ENCODE measurements at places on chromosomes 5 and 9.

- DNase-seq, result peak; percentile 16
These were observed 21.7 kb downstream of the SKIC3 start for GRCh38 chr5:95533106-95533505.

GRCh38 chr5:179901915-179902762 is 5.6 kb downstream of the TBC1D9B start:
- no peak for DNase-seq

- DNase-seq, result no peak
These were observed 11.4 kb downstream of the TTC1 start for GRCh38 chr5:160020266-160020770.

GRCh38 chr5:119273391-119273839 is 82.4 kb upstream of the TNFAIP8 start:
- no peak for DNase-seq

DNA sequence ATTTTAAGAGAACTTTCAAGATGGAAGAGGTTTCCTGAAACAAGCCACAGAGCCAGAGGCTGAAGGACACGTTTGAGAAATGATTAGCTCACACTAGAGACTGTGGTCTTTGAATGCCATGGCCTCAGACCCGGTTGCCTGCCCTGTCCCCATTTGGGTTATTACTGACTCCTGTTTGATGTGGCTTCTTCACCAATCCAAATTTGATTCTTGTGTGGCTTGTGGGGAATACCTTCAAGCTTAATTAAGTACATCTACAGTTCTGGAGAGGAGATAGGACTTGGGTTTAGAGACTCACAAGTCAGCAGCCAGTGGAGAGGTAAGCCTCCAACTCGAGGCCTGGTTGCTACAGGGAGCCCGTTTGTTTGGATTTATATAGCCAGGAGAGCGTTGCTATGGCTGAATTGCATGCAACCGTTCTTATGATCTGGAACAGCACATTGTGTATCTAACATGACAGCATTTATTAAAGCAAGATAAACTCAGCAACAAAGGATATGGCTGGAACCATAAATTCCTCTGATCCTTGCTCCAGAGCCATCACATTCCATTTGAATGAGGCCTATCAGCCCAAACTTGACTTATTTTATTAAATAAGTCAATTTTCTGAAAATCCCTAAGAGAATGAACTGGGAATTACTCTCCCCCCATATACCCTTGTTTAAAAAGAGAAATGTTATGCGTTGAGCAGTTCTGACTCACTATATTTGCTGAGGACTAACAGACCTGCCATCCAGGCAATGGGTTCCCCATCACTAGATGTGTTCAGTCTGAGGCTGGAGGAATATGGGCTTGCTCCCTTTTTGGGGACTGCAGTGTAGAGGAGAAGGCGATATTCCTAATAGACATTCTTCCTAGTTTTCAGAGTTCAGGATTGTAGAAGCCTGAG is 88.4 kb upstream of the TNFSF8 start:
- DNase-seq, result peak; percentile 88

- peak; percentile 84 for DNase-seq
These were observed 179.2 kb downstream of the HSD17B3 start for GRCh38 chr9:96122751-96123150.

DNA sequence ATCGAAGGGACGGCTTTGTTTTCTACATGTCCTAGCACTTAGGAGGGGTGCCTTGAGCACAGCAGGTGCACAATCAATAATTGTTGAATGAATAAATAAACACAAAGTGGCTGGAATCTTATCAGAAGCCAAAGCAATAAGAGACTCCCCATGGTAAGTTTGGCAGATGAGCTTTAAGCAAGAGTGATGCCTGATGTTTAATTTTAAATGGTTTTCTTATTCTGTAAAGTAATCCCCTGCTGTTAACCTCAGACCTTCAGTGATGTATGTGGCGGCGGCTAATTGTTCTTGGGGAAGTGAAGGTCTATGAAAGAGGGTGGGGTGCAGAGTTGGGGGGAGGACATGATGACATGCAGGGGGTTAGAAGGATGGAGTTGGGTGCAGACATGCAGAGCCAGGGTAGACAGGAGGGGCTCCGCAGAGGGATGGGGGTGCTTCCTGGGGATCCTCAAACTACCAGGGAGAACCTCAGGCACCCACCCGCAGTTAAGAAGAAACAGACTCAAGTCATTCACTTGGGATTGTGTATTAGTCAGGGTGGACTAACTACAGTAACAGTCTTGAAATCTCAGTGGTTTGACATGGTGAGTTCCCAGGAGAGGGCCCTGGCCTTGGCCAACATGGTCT is 65.7 kb upstream of the SHB start:
- no peak for DNase-seq

GRCh38 chr9:136711751-136712689 is at the start of gene DIPK1B:
TSS of gene DIPK1B (plus strand) at chr9:136712572. CDS start at chr9:136712666, 94 bp downstream.
- no peak for DNase-seq

GRCh38 chr5:3080366-3080765 is 328.9 kb upstream of the IRX2 start:
- DNase-seq, result no peak

DNA sequence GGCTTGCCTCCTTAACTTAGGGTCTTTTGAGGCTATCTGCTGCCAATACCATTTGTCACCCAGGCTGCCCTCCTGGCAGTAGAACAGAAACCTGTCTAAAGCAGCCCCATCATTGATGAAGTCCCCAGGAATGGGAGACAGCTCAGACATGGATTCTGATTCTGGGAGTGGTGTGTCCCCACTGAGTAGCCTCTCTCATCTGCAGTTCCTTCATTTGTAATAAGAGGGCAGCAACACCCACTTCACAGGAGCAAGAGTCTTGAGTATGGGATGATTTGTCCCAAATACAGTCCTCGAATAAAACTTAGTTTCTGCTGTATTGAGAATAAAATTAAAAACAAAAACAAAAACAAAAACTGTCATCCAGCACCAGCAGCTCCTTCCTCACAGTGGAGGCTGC is 167.6 kb downstream of the ASTN2 start:
- peak; percentile 3 for DNase-seq

- peak; percentile 21 for DNase-seq
These were observed 121.8 kb upstream of the SPIN1 start for GRCh38 chr9:88266416-88266815.

DNA sequence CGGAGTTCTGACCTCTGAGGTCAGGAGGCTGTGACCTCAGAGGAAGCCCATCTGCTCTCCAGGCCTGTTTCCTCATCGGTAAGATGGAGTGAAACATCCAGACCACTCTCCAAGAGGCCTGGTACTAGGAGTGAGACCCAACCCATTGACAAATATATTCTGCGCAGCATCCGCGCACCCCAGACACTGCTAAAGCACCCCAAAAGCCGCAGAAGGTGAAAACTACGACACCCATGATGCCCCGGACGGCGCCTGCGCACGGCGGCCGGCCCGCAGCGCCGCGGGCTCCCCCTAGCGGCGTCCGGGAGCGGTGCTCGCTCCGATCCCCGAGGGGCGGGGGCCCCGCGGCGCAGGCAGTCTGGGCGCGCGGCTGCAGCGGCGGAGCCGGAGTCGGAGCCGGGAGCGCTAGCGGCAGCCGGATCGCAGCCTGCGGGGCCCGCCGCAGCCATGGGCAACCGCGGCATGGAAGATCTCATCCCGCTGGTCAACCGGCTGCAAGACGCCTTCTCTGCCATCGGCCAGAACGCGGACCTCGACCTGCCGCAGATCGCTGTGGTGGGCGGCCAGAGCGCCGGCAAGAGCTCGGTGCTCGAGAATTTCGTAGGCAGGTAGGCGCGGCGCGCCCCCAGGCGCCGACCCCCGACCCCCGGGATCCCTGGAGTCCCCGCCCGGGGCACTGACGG is at the start of gene DNM1:
DNM1 (plus strand) TSS at position 356 of the 683 bp plus-strand sequence; CDS start at position 448, 92 bp downstream.
- DNase-seq, result peak; percentile 53

- DNase-seq, result peak; percentile 55
These were observed 147.4 kb downstream of the ACTBL2 start for GRCh38 chr5:57335092-57335660.

- DNase-seq, result no peak
These were observed 14.2 kb upstream of the ZNF608 start for GRCh38 chr5:124760608-124761007.

DNA sequence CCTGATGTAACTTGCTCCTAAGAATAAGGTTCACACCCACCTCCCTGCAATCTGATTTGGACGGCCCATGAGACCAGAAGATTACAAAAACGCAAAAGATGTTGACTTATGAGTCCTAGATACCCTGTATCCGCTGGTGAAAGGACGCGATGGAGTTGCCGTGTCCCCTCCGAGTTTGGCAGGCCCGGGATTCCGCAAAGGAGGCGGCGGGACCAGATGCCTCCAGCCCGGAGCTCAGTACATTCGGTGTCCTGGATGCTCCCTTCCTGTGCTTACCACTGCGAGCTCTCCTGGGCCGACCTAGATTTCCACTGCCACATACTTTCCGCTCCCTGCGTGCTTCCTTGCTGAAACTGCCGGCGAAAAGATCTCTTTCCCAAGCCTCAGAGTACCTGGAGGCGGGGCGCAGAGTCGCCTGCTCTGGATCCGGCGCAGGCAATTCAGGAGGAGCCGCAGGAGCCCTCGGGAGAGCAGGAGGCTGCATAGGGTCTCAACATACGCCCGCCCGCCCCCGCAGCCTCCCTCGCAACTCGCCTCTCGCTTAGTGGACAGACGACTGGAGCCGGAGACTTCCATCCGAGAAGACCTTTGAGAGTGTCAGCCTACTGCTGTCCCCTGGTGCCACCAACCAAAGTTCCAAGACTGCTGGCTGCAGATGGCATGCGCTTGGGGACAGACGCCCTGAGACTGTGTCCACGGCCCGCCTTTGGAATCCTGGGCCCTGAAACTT is 39.8 kb downstream of the ANXA2R start:
- DNase-seq, result peak; percentile 59

All from fibroblast of upper back skin (primary cell).